ENCODE measurements at places on chromosomes 16 and 17.
A peak's percentile ranks its signal among the peaks of the same experiment; 100 is the strongest.

DNA sequence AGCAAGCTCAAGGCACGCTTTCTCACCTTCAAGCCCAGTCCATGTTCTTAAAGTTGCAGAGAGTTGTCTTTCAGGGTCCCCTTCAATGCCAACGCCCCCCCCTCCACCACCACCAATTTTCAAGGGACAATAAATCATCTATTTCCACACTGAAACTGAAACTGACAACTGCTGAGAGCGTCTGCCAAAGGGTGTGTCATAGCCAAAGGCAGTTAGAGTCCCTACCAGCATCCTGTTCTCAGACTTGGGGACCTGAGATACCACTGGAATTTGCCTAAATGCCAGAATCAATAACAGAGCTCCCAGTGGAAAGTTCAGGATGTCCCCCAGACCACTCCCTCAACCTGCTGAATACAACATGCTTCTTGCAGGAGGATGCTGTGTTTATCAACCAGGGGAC lies 133.2 kb upstream of the SOX9 start:
- no peak for DNase-seq

DNA sequence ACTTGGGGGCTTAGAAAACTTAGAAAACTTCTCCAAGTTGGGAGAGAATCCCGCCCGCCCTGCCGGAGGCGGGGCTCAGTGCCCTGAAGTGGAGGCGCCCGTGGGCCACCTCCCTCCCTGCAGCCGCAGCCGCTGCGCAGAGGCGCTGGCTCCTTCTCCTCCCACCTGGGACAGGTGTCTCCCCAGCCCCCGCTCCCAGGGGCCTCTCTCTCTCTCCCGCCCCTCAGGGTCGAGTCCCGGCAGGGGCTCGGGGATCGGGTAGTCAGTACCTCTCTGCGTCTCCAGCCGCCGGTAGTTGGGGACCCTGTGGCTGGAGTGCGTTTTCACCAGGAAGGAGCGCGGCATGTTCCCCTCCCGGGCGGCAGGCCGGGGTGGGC lies 257 bp downstream of the SNAI3 start:
- DNase-seq = no peak

GRCh38 chr16:21600031-21600773 lies 825 bp downstream of the METTL9 start:
- peak; percentile 23 for DNase-seq

DNA sequence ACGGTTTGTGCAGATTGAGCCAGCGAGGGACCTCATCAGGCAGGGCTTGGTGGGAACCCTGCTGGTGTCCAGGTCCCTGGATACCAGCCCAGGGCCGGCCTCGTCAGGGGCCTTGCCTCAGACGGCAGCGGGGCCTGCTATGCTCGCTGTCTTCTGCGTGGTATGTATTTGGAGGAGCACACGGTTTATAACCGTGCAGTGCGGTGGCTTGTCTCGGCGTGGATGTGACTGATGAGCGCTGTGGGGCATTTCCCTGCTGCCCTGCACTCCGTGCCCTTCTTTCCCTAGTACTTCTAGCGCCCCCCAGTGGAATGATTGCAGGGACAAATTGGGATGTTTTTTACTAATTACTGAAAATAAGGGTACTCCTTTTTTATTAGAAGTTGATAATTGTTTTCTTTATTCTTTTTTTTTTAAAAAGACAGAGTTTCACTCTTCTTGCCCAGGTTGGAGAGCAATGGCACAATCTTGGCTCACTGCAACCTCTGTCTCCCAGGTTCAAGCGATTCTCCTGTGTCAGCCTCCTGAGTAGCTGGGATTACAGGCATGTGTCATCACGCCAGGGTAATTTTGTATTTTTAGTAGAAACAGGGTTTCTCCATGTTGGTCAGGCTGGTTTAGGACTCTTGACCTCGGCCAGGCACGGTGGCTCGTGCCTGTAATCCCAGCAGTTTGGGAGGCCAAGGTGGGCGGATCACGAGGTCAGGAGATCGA lies 15.3 kb downstream of the TBCD start:
- no peak for DNase-seq

DNA sequence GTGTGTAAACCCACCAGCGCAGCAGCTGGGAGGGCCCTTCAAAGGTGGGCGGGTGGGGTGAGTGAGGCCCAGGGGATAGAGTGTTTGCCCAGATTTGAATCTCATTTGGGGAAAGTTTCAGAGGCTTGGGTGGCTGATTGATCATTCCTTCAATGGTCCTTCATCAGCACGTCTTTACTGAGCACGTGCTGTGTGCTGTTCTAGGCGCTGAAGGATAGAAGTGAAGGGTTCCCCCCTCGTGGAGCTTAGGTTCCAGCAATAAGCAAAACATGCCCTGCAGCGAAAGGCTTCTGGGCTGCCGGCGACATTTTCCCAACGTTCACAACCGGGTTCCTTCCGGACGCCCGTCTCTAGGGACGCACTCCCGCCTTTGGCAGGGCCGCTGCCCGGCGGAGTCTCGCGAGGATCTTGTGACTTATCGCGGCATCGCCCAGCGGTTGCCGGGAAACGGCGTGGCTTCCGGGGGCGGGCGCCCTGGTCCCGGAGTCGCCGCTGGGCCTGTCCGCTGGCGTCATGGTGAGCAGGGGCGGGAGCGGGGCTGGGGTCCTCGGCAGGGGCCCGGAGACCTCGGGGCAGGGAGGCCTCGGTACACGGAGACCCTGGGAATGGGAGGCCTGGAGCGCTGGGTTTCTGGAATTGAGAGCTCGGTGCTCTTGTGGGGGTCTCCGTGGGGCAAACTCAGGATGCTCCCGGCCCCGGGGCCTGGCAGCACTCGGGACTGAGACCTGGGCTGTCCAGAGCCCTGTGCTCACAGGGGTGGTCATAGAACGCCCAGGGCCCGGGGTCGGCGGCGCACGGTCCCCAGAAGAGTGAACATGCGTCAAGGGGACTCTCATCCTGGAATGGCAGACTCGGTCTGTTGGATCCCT lies 3.2 kb upstream of the DBNDD1 start:
- DNase-seq = peak; percentile 65

- DNase-seq = no peak
These were observed 17.2 kb downstream of the PRKCB start for GRCh38 chr16:23852794-23853562.

- no peak for DNase-seq
These were observed 83.1 kb upstream of the CNTNAP4 start for GRCh38 chr16:76193906-76194615.

- DNase-seq = no peak
These were observed 999 bp upstream of the FLYWCH2 start for GRCh38 chr16:2881783-2882649.

- DNase-seq = no peak
These were observed 13.6 kb downstream of the CDH16 start for GRCh38 chr16:66904846-66905632.

DNA sequence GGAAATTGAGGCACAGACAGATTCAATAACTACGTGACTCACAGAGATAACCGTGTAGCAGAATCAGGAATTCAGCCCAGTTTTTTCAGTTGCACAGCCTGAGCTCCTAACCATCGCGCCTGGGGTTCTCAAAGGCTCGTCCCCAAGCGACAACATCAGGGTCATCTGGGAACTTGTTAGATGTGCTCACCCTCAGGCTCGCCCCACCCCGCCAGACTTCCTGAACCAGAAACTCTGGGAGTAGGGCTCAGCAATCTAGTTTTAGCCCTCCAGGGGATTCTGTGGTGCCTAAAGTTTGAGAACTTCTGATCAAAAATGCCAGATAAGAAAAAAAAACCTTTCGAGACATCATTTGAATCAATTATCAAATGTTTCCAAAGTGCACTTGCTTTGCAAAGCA lies 559.8 kb downstream of the WWOX start:
- DNase-seq = no peak

DNA sequence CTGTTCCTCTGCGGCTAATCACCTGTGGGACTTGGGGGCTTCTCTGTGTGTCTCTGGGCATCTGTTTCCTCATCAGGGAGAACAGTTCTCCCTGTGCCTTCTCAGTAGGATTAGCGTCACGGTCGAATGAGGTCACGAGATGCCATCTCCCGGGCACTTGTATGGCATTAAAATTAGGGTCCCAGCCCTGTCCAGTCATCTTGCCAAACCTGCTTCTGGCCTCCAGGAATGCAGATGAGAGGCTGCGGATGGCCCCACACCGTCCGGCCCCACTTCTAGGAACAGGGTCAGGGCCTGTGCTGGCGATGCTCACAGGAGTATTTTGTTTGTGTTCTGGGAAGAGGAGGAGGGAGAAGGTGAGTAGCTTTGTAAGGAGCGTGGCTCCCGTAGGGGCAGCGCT lies 58.5 kb downstream of the OR1D5 start:
- DNase-seq = no peak

GRCh38 chr17:69763503-69763902 lies 311.5 kb upstream of the KCNJ16 start:
- DNase-seq = no peak

DNA sequence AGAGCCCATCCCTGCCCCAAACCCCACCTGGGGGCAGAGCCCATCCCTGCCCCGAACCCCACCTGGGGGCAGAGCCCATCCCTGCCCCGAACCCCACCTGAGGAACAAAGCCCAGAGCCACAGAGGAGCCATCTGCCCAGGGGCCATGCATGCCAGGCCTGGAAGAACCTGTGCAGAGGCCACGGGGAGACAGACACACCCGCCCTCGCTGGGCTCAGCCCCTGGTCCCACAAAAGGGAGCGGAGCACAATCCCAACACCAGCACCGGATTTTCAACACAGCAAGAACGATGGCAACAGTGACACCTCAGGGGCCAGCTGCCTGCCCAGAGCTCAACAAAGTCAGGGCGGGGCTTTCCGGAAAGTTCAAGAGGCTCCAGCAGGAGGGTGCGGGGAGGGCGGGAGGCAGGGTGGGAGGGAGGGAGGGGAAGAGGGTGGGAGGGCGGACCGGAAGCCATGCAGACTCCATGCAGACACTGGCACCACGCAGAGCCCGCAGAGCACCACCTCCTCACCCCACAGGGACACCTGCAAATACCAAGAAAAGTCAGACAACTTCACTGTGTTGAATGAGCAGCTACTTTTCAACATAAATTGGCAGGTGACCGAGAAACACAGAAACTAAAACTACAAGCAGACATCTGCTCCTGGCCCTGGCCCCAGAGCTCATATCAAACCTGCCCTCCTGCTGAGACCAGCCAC lies 27.9 kb upstream of the C16orf95 start:
- DNase-seq = no peak

DNA sequence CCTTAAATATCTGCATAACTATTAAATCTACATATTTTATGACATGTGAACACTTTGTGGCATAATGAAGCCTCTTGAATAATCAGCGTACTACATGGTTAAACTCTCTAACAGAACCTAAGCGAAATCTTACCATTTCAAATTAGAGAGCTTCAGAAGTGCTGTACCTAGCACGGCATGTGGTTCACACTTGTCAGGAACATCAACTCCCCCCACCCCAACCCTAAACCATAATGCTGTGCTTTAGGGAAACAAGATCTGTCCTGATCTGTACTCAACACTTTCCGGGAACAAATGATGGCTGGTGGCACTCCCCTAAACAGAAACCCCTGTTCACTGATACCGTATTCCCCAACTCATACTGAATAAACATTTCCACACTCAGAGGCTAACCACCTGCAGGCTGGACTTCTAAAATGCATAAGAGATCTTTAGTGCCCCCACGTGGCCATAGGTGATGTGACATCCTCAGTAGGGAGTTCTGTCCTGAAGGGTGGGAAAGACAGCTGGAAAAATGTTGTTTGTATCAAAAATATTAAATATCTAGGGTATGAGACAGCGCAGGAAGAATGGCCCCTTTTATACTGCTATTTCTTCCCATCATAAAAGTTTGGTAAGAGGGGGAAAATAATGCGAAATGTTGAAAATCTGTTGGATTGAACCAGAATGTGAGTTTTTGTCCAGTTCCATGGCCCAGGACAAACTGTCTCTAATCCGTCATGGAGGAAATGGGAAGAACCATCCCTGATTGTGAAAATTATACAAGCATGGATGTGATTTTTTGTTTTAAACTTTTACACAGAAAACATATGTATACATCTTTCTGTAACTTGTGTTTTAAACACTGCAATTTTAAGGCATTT lies 88.6 kb downstream of the USP31 start:
- DNase-seq = peak; percentile 29

DNA sequence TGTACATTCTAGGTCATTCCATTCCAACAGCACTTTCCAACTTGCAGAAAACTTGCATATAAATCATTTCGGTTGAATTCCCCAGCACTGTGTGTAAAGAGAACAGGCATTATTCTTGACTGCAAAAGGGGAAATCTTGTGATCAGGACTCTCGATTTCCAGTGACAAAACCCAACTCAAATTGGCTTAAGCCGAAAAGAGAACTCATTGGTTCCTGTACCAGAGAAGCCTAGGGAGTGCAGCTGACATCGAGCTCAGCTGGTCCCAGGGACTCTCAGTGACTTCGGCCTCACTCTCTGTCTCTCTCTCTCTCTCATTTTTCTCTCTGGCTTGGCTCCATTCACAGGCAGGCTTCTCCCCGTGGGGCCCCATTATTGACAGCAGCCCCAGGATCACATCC lies 30.7 kb downstream of the CD300LF start:
- DNase-seq = no peak

DNA sequence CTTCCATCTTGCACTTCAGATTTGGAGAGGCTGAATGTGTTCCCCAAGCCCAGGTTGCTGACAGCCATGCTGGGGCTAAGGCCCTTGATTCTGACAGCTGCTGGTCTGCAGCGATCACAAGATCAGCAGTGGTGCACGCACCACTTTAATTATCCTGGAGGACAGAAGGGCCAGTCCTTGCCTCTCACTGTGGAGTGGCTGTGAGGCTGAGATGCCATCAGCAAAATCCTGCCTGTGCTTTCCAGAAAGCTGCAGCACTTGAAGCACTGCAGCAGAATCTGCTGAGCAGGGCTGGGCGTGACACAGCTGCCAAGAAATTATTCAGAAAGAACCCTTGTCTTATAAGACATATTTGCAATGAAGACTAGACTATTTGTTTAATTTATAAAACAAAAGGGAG lies 37.1 kb downstream of the NUP93 start:
- DNase-seq = no peak

- no peak for DNase-seq
These were observed 13.9 kb downstream of the MAP2K6 start for GRCh38 chr17:69428252-69428980.

DNA sequence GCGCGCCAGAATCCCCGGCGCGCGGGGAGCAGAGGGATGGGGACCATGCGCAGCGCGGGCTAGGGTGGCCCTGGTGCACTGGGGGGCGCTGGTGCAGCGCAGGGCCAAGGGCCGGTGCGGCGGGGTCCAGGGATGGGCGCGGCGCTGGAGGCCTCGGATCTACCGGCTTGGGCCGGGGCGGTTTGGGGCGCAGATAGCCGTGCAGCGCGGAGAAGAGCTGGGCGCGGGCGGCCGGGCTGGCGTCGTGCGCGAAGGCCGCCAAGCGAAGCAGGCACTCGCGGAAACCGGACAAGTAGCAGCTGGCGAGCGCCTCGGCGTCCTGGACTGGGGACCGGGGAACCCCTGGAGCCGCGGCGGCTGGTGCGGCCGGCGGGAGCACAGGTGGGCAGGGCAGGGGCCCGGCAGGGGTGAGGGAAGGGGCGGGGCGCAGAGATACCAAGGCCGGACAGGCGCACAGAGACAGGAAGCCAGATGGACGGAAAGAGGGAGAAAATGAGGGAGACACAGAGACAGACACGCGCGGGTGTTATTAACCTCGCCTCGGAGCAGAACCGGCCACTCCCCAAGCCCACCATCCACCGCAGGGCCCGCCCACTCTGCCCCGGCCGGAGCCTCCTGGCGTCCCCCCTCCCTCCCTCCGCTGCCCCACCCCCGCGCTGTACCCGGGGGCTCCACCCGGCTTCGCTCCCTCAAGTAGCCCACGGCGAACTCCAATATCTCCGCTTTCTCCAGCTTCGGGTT lies 2.1 kb downstream of the HES7 start:
- DNase-seq = no peak
